Activated CD4-positive, alpha-beta T cell treated with anti-CD3 and anti-CD28 coated beads, Interleukin-2, amount 50 U/mL, for 4 hours (primary cell): ENCODE measurements at places on chromosomes 11 and 22.

DNA sequence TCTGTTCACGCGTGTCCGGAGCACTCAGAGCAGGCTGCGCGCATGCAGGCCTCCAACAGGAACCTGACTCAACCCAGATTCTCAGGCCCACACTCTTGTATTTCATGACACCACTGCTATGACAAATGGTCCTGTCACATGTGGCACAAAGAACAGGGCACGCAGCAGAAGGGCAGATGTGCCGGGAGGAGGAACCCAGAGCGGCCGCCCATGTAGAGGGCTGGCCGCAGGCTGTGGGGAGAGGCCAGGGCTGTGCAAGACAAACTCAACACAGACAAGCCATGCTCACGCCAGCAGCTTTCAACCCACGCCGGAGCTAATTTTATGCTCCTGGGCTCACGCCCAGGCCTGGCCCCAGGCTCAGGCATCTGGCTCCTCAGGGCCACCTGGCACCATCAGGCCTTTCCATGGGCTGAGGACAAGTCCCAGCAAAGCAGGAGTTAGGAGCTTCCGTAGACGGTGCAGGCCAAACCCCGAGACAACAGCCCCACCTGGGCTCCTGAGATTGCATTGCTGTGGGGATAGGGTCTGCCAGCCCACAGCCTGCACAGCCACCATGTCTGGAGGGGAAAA lies 40.0 kb downstream of the DUSP8 start:
- no peak for DNase-seq

- no peak for DNase-seq
Measured at GRCh38 chr11:110311783-110312579, 15.6 kb upstream of the RDX start.

- DNase-seq = no peak
Measured at GRCh38 chr11:19433367-19433766, 192.6 kb upstream of the E2F8 start.

DNA sequence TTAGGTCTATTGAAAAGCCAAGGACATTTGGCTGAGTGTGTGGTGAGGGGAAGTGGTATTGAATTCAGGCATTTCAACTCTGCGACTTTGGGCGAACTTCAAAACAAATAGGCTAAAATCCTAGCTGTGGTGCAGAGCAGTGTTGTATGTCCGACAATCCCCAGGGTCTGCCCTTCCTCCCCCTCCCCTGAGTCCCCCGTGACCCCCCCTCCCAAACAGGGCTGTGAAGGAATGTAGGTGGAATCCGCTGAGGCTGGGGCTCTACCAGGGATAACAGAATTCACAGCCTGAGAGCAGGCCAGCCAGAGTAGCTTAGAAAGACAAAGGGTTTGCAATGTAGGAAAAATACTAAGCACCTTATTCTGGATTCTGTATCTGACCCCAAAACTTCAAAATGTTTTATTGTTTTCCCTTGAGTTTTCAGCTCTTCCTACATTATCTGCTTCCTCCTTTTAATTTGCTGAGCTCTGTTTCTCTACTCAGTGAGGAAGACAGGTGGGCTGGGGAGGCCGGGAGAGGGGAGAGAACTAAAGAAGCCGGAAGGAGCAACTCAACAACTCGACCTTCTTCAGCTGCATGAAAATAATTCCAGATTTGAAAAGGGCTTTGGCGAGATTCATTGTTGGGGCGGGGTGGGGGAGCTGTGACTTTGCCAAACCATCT lies 315.2 kb downstream of the BLID start:
- no peak for DNase-seq

DNA sequence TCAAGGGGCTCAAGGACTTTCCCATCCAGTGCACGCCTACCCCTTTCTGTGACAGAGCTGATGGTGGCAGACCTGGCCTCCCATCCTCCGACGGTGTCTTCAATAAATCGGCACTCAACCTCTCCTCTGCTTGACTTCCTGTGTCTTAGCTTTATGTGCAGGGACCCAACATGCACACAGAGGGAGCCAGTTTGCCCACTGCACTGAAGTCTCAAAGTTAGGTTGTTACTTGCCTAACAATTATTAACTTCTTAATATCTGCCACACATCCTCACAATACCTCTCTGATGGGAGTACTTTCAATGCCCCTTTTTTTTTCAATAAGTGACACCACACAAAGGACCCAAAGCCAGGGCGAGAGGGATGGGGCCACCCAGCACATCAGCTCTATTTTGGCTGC lies 3.6 kb downstream of the IZUMO1R start:
- DNase-seq = no peak

GRCh38 chr11:5620651-5621521 lies 3.9 kb upstream of the TRIM34 start:
- no peak for DNase-seq

DNA sequence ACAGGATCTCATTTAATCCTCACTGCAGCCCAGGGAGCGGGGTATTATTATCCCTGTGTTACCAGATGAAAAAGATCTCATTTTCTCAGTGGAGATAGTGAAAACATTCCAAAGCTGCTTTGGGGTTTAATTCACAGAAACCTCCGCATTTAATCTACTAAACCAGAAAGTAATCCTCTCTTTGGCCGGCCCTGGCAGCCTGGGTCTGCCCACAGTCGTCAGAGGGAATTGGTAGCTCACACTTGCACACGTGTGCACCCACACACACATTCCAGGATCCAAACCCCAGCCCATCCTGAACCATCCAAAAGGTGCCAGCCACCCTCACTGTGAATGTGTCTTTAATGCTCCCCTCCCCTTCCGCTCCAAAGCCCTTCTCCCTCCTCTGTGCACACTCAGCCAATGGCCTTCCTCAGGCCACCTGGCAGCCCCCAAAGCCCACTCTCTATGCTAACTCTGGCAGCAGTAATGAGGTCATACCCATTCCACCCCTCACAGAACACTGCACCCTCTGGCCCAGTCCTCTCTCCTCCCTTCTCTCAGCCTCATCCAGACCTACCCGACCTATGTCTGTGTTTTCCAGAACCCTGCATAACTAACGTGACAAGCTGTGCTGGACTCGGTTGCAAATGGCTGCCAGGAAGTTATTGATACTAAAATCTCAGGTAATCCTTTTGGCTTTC lies 466.2 kb downstream of the SOX6 start:
- no peak for DNase-seq

GRCh38 chr22:43118953-43119458 lies 8.5 kb downstream of the BIK start:
- DNase-seq = no peak

DNA sequence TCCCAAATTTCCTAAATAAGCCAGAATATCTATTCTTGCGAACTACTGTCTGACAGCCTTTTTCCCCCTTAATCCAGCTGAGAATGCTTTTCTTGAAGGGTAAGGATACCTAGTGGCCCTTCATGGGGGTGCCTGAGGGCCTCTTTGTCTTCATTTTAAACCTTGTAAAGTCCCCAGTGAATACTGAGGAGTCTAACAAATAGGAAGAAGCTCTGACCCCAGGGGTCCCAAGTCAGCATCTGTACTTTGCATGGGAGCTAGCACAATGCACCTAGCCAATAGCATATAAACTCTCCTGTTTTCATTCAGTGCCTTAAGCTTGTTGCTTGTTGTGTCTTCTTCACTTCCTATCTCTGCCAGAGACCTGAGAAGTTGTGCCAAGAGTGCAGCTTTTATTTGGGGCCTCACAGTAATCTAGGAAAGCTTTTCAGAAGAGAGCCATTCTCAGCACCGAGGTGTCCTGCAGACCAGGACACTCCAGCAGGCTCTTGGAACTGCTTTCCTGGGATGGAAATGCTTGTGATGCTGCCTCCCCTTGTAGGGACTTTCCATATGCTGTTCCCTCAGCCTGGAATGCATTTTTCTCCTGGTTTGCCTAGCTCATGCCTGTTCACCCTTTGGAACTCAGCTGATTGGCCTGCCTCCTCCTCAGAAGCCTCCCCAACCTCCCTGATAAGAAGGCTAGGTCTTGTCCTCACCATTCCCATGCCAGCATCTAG lies 37.2 kb downstream of the BMAL1 start:
- DNase-seq = no peak

DNA sequence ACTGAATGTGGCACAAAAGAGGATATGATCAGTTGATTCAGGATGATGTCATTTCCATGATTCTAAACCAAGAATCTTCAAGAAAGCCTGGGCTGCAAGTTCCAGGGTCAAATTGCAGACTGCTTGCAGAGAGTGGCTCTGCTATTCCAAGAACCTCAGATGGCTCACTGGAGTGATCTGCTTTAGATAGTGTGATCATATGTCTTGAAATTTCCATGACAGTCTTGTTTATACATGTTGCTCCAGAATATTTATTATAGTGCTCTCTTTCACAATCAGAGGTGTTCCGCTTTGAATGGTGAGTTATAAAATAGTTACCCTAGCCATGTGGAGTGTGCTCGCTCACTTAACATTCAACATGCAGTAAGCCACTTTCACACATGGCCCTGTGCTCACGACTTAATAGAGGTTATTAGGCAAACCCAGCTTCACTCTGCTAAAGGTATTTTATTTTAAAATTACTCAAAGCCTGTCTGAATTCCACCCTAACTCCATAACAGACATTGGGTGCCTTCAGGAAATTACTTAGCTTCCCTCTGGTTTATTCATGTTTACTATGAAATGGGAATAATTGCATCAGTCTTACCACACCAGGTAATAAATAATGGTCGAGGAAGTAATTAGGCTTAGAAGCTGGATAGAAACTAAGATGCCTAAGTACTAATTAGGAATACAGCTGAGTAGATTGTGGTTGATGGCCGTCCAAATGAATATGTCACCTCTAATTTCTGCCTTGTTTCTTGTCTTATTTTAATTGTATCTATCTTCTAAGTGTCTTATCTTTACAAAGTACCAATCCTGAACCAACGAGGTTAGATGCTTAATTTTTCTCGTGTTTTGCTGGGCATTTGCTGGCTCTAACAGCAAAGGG lies 187.9 kb downstream of the ETS1 start:
- DNase-seq = no peak

GRCh38 chr11:65867284-65868071 lies 5.1 kb downstream of the EFEMP2 start:
- DNase-seq = no peak
